ENCODE measurements at places on chromosomes 12 and 14.
A peak's percentile ranks its signal among the peaks of the same experiment; 100 is the strongest.

- peak; percentile 80 for DNase-seq
These were observed 59.0 kb upstream of the SCN8A start for GRCh38 chr12:51531978-51532497.

- no peak for DNase-seq
These were observed 637.2 kb downstream of the TMTC2 start for GRCh38 chr12:83323866-83324265.

- no peak for DNase-seq
These were observed 72.4 kb downstream of the ADGRD1 start for GRCh38 chr12:131025939-131026702.

DNA sequence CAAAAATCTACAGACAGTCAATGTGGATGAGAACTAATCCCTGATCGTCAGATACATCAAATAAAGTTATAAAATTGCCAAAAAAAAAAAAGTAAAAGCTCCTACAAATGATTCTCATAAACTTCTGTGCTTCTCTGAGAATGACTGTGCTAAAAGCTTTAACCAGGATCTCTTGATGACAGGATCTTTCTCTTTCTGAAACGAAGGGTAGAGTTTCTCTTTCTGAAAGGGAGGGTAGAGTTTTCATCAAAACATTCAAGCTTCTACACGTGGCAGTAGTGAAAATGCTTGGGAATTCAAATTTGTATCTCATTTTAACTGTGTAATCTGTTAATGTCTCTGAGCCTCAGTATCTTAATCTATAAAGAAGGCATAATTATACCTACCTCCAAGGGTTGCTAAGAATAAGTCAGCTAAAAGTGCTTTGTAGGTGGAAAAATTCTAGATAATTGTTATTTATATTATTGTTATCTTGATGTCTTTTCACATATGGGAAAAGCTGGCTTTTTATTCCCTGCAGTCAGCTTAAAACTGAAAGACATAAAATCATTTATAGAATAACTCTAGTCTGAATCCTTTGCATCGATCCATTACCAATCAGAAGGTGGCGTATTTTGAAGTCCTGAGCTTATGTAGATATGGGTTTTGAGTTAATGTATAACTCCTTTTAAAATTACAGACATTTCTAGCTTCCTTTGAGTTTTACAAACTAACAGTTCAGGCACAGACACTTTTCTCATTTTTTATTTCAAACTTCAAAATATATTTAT is 157.4 kb downstream of the DACT1 start:
- no peak for DNase-seq

GRCh38 chr14:99703381-99703780 is 19.3 kb downstream of the CYP46A1 start:
- DNase-seq, result no peak

GRCh38 chr12:128178966-128179365 is 88.0 kb upstream of the TMEM132C start:
- DNase-seq, result no peak

- no peak for DNase-seq
These were observed 869.2 kb downstream of the SLC6A15 start for GRCh38 chr12:84043355-84043754.

- no peak for DNase-seq
These were observed 41.4 kb downstream of the COX16 start for GRCh38 chr14:70317969-70318634.

DNA sequence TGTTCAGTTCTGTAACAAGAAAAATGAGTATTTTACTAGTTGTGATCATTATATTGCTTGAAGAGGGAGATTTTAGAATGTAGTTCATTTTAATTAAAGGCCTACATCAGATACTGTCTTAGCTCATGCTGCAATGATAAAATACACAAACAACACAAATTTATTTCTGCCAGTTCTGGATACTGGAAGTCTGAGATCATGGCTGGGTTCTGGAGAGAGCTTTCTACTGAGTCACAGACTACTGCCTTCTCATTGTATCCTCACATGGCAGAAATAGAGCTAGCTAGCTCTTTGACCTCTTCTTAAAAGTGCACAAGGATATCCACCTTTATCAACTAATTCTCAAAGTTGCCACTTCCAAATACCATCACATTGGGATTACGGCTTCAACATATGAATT is 53.8 kb downstream of the MIS18BP1 start:
- no peak for DNase-seq

DNA sequence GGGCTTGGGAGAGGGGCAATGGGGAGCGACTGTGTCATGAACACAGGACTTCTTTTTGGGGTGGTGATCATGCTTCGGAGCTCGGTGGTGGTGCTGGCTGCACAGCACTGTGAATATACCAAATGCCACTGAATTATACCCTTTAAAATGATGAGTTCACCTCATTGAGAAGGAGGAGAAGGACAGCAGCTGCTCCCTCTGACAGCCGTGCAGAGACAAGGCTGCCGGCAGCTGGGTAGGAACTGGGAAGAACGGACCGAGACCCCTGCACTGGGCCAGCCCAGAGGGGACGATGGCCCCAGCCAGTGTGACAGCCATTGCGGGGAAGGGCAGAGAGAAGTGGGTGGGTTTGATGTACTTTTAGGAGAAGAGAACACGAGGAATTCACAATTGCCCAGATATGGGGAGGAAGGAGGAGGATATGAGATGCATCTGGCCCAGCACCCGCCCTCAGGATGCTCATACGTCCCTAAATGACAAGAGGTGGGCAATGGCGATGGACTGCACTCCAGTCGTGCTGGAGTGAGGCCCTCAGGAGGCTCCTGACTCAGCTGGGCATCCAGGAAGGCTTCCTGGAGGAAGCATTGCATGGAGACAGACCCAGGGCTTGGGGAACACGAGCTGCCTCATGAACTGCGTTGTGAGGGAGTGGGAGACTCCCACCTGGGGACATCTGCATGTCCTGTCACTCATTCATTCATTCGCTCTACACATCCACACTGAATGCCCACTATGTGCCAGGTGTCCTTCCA is 64.3 kb upstream of the C14orf180 start:
- no peak for DNase-seq

DNA sequence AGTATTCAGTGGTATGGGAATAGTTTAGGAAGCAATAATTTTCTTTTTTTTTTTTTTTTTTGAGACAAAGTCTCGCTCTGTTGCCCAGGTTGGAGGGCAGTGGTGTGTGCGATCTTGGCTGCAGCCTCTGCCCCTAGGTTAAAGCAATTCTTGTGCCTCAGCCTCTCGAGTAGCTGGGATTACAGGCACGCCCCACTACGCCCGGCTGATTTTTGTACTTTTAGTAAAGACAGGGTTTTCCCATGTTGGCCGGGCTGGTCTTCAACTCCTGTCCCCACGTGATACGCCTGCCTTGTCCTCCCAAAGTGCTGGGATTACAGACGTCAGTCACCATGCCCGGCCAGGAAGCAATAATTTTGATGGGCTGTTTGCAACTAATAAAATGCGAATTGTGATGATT is 62.1 kb downstream of the ATG14 start:
- no peak for DNase-seq

DNA sequence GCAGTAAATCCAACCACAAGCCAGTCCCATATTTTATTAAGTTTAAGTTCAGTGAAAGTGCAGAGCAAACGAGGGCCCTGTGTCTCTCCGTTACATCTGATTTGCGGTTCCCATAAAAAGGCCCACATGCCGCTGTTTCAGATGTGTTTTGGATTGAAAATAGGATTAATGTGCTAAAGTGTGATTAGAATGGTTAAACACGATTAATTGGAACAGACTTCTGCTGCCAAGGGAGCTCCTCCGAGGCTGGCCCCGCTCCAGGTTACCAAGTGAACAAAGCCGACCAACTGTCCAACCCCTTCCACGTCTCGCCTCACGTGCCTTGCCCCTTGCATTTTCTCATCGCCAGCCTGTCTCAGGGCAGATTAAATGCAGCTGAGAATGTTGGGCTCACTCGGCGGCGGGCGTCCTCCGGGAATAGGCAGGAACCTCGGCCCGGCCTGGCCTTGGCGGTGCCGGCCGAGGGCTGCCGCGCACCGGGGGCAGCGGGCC is 166.5 kb upstream of the GSC start:
- DNase-seq, result no peak

- DNase-seq, result peak; percentile 71
These were observed 1101.2 kb upstream of the TMEM132C start for GRCh38 chr12:127165567-127166392.

DNA sequence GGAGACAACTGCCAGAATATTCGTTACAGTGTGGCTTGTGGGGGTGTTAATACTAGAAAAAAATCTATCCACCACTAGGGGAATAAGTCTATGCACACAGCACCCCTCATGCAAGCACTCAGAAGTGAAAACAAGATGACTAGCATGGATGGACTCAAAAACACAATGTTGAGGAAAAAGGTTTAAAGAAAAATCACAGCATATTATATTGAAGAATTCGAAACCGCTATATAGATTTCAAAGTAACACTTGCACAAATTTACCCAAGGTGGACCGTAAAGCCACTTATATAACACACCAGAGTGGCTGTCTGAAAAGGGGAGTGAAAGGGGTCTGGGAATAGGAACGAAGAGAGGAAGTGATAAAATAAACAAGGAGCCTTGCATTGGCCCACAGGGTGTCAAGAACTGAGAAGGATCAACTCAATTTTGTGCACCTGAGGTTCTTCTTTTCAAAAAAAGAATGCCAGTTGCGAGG is 544 bp downstream of the ABCD4 start:
- DNase-seq, result peak; percentile 27

DNA sequence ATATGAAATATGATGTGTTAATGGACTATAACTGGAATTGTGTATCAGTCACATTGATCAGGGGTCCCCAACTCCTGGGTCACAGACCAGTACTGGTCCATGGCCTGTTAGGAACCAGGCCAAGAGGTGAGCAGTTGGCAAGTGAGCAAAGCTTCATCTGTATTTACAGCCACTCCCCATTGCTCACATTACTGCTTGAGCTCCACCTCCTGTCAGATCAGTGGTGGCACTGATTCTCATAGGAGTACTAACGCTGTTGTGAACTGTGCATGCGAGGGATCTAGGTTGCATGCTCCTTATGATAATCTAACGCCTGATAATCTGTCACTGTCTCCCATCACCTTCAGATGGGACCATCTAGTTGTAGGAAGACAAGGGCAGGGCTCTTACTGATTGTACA is 72.3 kb downstream of the CDK17 start:
- DNase-seq, result no peak

- DNase-seq, result no peak
These were observed 14.4 kb downstream of the ERP27 start for GRCh38 chr12:14923944-14924343.

- DNase-seq, result no peak
These were observed 918 bp downstream of the RNASE1 start for GRCh38 chr14:20801726-20802125.

- no peak for DNase-seq
These were observed 23.0 kb downstream of the ZNF410 start for GRCh38 chr14:73909681-73910080.

- DNase-seq, result no peak
These were observed 18.0 kb upstream of the GUCY2C start for GRCh38 chr12:14714437-14714836.

GRCh38 chr14:62956413-62956812 is 88.8 kb downstream of the KCNH5 start:
- no peak for DNase-seq

GRCh38 chr12:125983094-125983783 is 918.0 kb downstream of the AACS start:
- no peak for DNase-seq

DNA sequence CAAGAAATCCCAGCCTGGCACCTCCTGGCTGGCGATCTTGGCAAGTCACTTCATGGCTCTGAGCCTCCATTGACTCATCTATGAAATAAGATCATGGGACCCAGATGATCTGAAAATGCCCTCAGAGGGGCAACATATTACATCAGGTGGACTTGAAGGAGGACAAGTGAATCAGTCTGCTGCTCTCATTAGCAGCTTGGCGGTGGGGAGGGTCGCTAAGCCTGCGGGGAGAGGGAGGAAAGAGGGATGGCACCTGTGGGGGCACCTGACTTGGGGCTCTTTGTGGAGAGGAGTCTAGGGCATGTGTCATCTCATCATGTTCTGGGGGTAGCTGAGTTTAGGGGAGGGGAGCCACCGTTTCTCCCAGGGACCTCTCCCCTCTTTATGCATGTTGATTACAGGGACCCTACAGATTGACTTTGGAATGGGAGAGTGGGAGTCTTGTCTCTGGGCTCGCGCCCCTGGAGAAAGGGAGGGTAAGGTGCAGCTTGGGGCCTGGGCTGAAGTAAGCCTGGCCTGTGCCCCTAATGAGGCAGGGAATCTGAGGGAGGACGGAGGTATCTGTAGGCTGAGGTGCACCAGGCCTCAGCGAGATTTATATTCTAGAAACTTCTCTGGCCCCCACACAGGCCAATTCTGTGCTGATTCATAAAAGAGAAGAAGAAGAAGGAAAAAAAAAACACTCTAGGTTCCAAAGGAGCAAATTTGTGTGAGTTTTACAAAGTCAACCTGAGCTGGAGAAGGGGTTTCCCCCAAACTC is 29.3 kb upstream of the BATF start:
- DNase-seq, result no peak

GRCh38 chr14:103891667-103892215 is 36.5 kb upstream of the TDRD9 start:
- DNase-seq, result no peak

- DNase-seq, result no peak
These were observed 374.5 kb downstream of the EMP1 start for GRCh38 chr12:13571035-13571434.

- DNase-seq, result no peak
These were observed 8.7 kb upstream of the A2ML1 start for GRCh38 chr12:8813572-8814357.

GRCh38 chr12:4261655-4262054 is 11.9 kb upstream of the CCND2 start:
- DNase-seq, result no peak

- DNase-seq, result no peak
These were observed 96.4 kb upstream of the SOX5 start for GRCh38 chr12:24045816-24046257.

- no peak for DNase-seq
These were observed 660 bp upstream of the MCRS1 start for GRCh38 chr12:49568442-49569162.

Data from activated T-cell treated with anti-CD3 and anti-CD28 coated beads, Interleukin-2, amount 50 U/mL, for 72 hours (primary cell).